ENCODE measurements at places on chromosomes 12 and 14. TPM values are rescaled to one million over a fixed set of nuclear protein-coding genes. Genes with fewer than 3 reads are reported as not detected.

DNA sequence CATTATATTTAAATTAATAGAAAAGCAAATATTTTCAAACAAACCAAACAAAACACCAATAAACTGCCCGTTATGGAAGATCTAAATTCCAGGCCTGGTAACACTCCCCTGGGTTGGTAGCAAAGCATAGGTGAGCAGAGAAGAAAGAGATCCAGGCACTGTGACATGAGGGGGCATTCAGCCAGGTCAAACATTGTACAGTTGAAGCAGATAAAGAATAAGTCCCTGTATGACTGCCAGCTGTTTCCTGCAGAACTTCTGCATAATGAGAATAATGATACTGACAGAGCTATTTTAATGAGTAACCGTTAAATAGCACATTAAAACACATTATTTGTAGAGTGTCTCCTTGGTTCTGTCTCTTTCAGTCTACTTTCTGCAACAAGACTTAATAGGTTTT lies 35.4 kb downstream of the SLC38A1 start:
- no peak overlapping the region for H3K27ac ChIP-seq
- no peak overlapping the region for H3K4me3 ChIP-seq
- peaks cover 73% of the 10 kb centered on the region for H3K36me3 ChIP-seq

DNA sequence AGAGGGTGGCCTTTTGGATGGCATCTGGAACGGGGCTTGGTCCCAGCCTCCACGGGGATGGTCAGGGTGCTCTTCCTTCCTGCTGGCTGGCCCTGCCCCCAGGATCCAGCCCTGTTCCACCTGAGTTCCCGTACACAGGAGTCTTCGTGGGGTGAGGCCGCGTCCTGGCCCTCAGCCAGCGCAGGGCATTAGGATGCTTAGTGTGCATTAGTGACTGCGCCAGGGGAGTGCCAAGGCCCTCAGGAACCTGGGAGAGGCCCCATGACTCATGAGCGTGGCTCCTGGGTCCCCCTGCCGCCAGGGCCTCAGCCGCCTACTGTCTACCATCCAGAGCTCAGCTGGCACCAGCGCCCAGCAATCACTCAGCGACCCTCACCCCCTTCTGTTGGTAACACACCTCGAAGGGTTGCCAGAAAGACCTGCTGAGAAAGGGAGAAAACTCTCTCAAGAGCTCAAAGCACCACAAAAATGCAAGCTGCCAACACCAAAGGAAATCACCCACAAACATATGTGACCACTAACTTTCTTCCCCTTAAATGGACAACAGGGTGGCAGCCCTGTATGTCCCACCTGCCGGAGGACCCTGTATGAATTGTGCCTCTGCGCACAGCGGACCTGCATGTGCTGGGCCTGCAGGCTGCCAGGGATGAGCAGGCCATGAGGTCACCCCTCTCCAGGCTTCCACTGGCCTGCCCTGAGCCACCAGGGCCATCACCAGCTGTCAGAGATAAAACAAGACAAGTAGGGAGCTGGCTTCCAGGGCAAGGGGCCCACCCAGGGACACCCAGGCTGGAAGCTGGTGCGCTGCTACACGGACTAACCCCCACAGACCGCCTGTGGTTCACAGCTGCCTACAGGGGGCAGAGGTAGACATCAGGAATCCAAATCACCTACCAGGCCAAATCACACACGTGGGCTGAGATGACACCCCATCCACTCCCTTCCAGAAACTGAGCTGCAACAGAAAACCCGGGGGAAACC lies 28.7 kb downstream of the CCDC85C start:
- H3K4me1 ChIP-seq = peaks cover 59% of the 10 kb centered on the region
- H3K4me3 ChIP-seq = no peak overlapping the region
- peak overlapping the region; percentile 57 for H3K27ac ChIP-seq
- H3K27me3 ChIP-seq = no peaks in the 10 kb centered on the region
- DNase-seq = peak; percentile 79

DNA sequence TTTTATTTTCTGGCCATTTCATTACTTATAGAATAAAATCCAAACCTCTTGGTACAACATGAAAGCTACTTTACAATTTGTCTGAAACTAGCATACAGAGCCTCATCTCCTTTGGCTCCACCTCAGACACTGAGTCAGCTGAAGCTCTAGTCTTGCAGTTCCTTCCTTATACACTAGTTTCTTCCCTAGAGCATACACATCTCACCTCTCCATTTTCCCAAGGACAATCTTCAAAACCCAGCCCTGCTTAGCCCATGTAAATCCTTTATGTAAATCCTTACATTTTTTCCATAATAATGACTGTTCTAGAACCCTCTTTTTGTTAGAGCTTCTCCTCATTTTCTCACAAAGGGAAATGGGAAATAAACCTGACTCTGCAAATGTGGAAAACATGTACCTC lies 463.4 kb downstream of the SLC16A7 start:
- H3K4me3 ChIP-seq = no peak overlapping the region
- no peak for DNase-seq
- no peaks in the 10 kb centered on the region for H3K36me3 ChIP-seq

- DNase-seq = no peak
- no peaks in the 10 kb centered on the region for H3K36me3 ChIP-seq
- H3K4me1 ChIP-seq = no peaks in the 10 kb centered on the region
- no peak overlapping the region for H3K27ac ChIP-seq
- H3K4me3 ChIP-seq = no peak overlapping the region
These were observed 293.7 kb downstream of the TTC6 start for GRCh38 chr14:37889087-37889486.

- H3K27me3 ChIP-seq = no peaks in the 10 kb centered on the region
- H3K4me3 ChIP-seq = no peak overlapping the region
- H3K36me3 ChIP-seq = no peaks in the 10 kb centered on the region
- H3K27ac ChIP-seq = no peak overlapping the region
These were observed 101.8 kb upstream of the BBS10 start for GRCh38 chr12:76449993-76450392.

DNA sequence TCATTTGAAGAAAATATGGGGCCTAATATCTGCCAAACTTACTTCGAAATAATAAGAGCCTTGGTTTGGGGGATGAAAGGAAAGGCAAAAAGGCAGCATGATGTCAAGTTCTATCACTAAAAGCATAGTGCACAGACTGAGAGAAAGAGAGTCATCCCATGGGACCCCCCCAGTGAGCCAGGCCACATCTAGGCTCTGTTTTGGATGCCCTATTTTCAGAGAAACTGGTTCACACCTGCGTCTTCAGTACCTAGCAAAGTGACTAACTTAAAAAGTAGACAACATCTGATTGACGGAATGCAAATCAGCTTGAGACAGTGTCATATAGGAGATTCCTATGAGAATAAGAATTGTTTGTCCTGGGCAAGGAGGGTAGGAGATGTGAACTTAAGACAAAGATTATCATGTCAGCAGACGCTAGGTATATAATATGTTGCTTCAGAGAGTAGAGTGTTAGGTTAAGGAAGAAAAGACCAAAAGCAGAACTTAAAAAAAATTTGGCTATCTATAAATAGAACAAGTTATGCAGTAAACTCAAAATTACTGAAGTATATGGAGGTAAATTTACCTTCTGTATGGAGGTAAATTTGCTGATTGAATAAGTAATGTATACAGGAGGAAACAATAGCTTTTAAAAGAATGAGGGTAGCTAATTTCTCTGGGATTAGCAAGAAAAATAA lies 148.2 kb downstream of the SLC41A2 start:
- no peaks in the 10 kb centered on the region for H3K36me3 ChIP-seq
- H3K4me3 ChIP-seq = no peak overlapping the region
- no peak overlapping the region for H3K27ac ChIP-seq
- H3K27me3 ChIP-seq = no peaks in the 10 kb centered on the region
- no peaks in the 10 kb centered on the region for H3K4me1 ChIP-seq

- H3K4me3 ChIP-seq = no peak overlapping the region
- no peak overlapping the region for H3K27ac ChIP-seq
- H3K27me3 ChIP-seq = no peaks in the 10 kb centered on the region
These were observed 109.3 kb downstream of the LGR5 start for GRCh38 chr12:71548893-71549292.

DNA sequence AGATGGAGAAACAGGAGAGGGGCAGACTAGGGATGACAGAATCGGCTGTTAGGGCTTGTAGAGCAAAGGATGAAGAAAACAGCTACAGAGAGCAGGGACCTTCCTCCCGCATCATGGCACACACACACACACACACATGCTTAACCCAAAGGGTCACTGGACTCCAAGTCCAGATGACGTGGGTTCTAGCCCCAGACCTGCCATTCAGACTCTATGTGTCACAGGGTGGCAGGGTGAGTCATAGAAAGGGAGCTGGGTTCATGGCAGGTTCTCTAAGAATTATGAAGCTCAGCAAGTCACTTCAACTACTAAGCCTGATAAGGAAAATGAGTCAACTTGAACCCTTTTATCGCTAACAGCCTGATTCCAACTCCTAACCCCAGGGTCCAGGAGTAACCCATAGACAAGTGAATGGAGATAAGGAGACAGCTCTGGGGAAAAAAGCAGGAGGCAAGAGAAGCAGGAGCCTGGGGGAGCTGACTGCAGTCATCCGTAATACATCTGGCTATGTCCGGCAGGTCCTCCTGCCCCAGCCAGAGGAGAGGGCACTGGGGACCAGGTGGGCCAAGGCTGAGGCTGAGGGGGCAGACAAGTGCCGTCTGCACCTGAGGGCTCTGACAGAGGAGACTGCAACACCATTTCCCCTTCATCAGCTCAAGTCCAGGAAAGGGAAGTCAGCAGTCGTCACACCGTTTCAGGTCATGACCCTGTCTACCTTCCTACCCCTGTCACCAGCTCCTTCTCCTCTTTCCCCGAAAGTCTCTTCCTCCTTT lies 3.6 kb upstream of the TNFRSF1A start:
- no peaks in the 10 kb centered on the region for H3K27me3 ChIP-seq
- 0 out of 2 replicates have a peak, but pooled peaks cover 9% of the 10 kb centered on the region for H3K36me3 ChIP-seq
- no peak overlapping the region for H3K4me3 ChIP-seq

GRCh38 chr14:104865631-104866441 lies 768 bp downstream of the CEP170B start:
- H3K4me3 ChIP-seq = peak overlapping the region; percentile 95
- H3K36me3 ChIP-seq = peaks cover 9% of the 10 kb centered on the region
- peak; percentile 70 for DNase-seq
- no peaks in the 10 kb centered on the region for H3K27me3 ChIP-seq
- H3K27ac ChIP-seq = peak overlapping the region; percentile 54
- peaks cover 11% of the 10 kb centered on the region for H3K4me1 ChIP-seq

- no peaks in the 10 kb centered on the region for H3K4me1 ChIP-seq
- DNase-seq = no peak
These were observed 60.4 kb upstream of the SGPP1 start for GRCh38 chr14:63788011-63788933.

GRCh38 chr14:69712599-69713088 lies 54.3 kb upstream of the SRSF5 start:
- DNase-seq = no peak
- H3K4me3 ChIP-seq = no peak overlapping the region
- no peaks in the 10 kb centered on the region for H3K4me1 ChIP-seq
- no peak overlapping the region for H3K27ac ChIP-seq
- no peaks in the 10 kb centered on the region for H3K27me3 ChIP-seq

GRCh38 chr12:52256584-52256935 lies 17.9 kb upstream of the KRT86 start:
- no peaks in the 10 kb centered on the region for H3K27me3 ChIP-seq
- H3K4me1 ChIP-seq = 0 out of 2 replicates have a peak, but pooled peaks cover 13% of the 10 kb centered on the region
- no peaks in the 10 kb centered on the region for H3K36me3 ChIP-seq
- DNase-seq = no peak
- no peak overlapping the region for H3K4me3 ChIP-seq
- H3K27ac ChIP-seq = no peak overlapping the region

GRCh38 chr12:107379852-107380567 lies 286.7 kb upstream of the CRY1 start:
- no peaks in the 10 kb centered on the region for H3K36me3 ChIP-seq
- no peaks in the 10 kb centered on the region for H3K27me3 ChIP-seq
- DNase-seq = peak; percentile 89

GRCh38 chr14:101972126-101972866 lies 7.9 kb downstream of the DYNC1H1 start:
- peak overlapping the region; percentile 47 for H3K4me3 ChIP-seq
- H3K27me3 ChIP-seq = no peaks in the 10 kb centered on the region
- peaks cover 72% of the 10 kb centered on the region for H3K4me1 ChIP-seq

GRCh38 chr14:60274448-60274847 lies 25.4 kb downstream of the PPM1A start:
- H3K4me1 ChIP-seq = peaks cover 12% of the 10 kb centered on the region
- no peaks in the 10 kb centered on the region for H3K36me3 ChIP-seq
- no peaks in the 10 kb centered on the region for H3K27me3 ChIP-seq

- no peak for DNase-seq
- H3K36me3 ChIP-seq = no peaks in the 10 kb centered on the region
- H3K4me1 ChIP-seq = no peaks in the 10 kb centered on the region
- no peaks in the 10 kb centered on the region for H3K27me3 ChIP-seq
These were observed 273.1 kb downstream of the TMTC2 start for GRCh38 chr12:82959821-82960220.

DNA sequence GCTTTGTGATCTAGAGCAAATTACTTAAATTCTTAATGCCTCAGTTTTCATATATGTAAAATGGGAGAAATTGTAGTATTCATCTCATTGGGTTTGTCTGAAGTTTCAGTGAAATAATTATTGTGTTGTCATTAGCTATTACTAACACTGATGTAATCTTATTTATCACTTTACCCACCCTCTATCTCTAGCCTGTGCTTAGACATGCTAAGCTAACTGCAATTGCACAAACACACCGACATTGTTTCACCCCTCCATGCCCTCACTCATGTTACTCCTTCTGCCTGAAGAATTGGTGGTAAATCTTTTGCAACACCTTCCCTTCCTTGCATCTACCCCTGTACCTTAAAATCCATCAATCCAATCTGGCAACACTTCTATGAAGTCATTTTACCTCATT lies 241.6 kb downstream of the BCAT1 start:
- 0 out of 2 replicates have a peak, but pooled peaks cover 8% of the 10 kb centered on the region for H3K27me3 ChIP-seq
- H3K27ac ChIP-seq = no peak overlapping the region
- no peaks in the 10 kb centered on the region for H3K4me1 ChIP-seq
- H3K4me3 ChIP-seq = no peak overlapping the region

GRCh38 chr14:100147181-100147631 lies 12.2 kb downstream of the DEGS2 start:
- peaks cover 22% of the 10 kb centered on the region for H3K4me1 ChIP-seq
- H3K4me3 ChIP-seq = no peak overlapping the region
- H3K36me3 ChIP-seq = no peaks in the 10 kb centered on the region
- no peak for DNase-seq

- H3K4me3 ChIP-seq = no peak overlapping the region
- DNase-seq = no peak
- no peaks in the 10 kb centered on the region for H3K36me3 ChIP-seq
- H3K4me1 ChIP-seq = 0 out of 2 replicates have a peak, but pooled peaks cover 4% of the 10 kb centered on the region
These were observed 197.3 kb upstream of the DDHD1 start for GRCh38 chr14:53350429-53350828.

- H3K36me3 ChIP-seq = no peaks in the 10 kb centered on the region
- H3K27ac ChIP-seq = no peak overlapping the region
- peaks cover 13% of the 10 kb centered on the region for H3K4me1 ChIP-seq
- no peak overlapping the region for H3K4me3 ChIP-seq
- DNase-seq = peak; percentile 59
- no peaks in the 10 kb centered on the region for H3K27me3 ChIP-seq
These were observed 121.1 kb upstream of the EEA1 start for GRCh38 chr12:93050026-93050747.

FOXN4 gene
- total RNA-seq = not detected

BICDL1 gene
- 18.6 TPM for total RNA-seq

PKP2 gene
- 88.7 TPM for total RNA-seq

IFNG-AS1 gene
- not detected for total RNA-seq

GUCY2C gene
- total RNA-seq = not detected

TPH2 gene
- total RNA-seq = not detected

KLRD1 gene
- total RNA-seq = 0.68 TPM

KCNA5 gene
- total RNA-seq = not detected

GALNT9 gene
- 16.1 TPM for total RNA-seq

NRXN3 gene
- not detected for total RNA-seq

AQP2 gene
- total RNA-seq = not detected

SDR9C7 gene
- not detected for total RNA-seq

PLEKHG7 gene
- not detected for total RNA-seq

SERPINA10 gene
- total RNA-seq = not detected

SLC35F4 gene
- total RNA-seq = not detected

CLEC9A gene
- total RNA-seq = not detected
